ENCODE measurements at places on chromosomes 6 and 20.

- no peaks in the 10 kb centered on the region for H3K27me3 ChIP-seq
- H3K27ac ChIP-seq: no peak overlapping the region
- no peak for DNase-seq
- H3K4me1 ChIP-seq: no peaks in the 10 kb centered on the region
- H3K4me3 ChIP-seq: no peak overlapping the region
- H3K36me3 ChIP-seq: no peaks in the 10 kb centered on the region
Measured at GRCh38 chr20:50321797-50322480, 131.3 kb downstream of the CEBPB start.

- no peak overlapping the region for H3K27ac ChIP-seq
- H3K36me3 ChIP-seq: peaks cover 63% of the 10 kb centered on the region
- DNase-seq: no peak
- no peaks in the 10 kb centered on the region for H3K4me1 ChIP-seq
- no peaks in the 10 kb centered on the region for H3K27me3 ChIP-seq
Measured at GRCh38 chr20:47269309-47270165, 87.0 kb downstream of the ZMYND8 start.

DNA sequence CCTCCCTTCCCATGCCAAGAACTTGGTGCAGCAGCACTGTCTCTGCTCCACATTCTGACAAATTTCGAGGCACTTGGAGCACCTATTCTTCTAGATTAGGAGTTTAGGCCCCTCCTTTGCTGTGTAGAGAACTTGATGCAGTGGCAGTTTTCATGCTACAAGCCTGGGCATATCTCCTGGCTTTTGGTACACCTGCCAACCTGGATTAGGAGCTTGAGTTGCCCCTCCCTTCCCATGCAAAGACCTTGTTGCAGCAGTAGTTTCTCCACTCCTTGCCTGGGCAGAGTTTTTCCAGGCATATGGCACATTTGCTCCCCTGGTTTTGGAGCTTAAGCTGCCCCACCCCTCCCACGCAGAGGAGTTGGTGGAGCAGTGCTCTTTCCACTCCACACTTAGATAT is 956.1 kb downstream of the EYS start:
- no peaks in the 10 kb centered on the region for H3K27me3 ChIP-seq
- no peaks in the 10 kb centered on the region for H3K4me1 ChIP-seq
- no peak for DNase-seq

DNA sequence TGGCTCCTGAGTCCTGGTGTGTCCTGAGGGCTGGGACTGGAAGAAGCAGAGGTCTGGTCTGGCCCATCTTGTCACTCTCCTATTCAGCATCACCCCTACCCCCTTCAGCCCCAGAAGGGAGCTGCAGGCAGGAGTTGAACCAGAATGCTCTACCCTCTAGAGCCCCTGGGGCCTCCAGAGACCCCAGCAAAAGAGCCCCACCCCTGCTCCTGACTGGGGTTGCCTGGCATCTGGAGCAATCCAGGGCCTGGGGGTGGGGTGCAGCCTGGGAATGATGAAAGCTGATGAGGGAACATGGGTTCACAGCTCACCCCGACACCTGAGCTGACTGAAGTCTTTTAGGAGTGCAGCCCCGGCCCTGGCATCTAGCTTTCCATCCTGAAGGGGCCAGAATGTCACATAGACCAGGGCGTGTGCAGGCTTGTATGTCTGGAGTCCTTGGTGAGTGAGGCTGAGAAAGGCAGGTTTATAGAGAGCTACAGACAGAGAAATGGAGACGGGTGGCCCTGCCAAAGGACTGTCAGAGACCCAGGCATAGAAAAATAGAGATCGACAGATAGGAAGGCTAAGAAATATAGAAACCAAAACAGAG is 12.2 kb downstream of the FGD2 start:
- peak overlapping the region; percentile 73 for H3K27ac ChIP-seq
- no peaks in the 10 kb centered on the region for H3K36me3 ChIP-seq
- no peaks in the 10 kb centered on the region for H3K27me3 ChIP-seq
- peaks cover 45% of the 10 kb centered on the region for H3K4me1 ChIP-seq

DNA sequence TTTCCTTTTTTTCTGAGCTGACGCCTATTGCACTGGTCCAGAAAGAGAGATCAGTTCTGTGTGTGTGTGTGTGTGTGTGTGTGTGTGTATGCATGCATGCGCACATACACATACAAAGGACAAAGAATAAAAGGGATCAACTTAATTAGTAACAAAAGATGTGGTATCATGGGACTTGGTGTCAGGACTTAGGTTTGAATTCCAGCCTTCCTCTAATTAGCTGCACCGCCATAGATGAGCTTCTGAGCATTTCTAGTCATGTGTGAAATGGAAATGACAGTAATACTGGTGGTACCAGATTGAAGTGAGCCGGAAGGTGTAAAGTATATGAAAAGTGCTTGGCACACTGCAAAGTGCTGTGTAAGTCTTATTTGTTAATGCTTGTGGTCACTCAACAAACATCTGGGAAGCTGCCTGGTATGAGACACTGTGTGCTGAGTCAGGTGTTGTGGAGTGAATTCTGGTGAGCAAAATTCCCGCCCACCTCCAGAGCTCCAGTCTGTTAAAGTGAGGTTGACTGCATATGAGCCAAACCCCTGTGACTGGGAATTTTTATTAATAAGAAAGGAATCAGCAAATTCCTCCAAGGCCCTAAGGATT is 12.4 kb downstream of the DAAM2 start:
- no peak overlapping the region for H3K27ac ChIP-seq
- no peak overlapping the region for H3K4me3 ChIP-seq
- no peaks in the 10 kb centered on the region for H3K4me1 ChIP-seq
- H3K27me3 ChIP-seq: peaks cover 5% of the 10 kb centered on the region

Data from DND-41 (cell line).